ENCODE measurements at places on chromosomes 2 and 18.

GRCh38 chr2:35857498-35857897, 498.1 kb upstream of the CRIM1 start:
- no peak for DNase-seq

GRCh38 chr2:166568409-166568808, 74.4 kb upstream of the SCN7A start:
- DNase-seq: no peak

DNA sequence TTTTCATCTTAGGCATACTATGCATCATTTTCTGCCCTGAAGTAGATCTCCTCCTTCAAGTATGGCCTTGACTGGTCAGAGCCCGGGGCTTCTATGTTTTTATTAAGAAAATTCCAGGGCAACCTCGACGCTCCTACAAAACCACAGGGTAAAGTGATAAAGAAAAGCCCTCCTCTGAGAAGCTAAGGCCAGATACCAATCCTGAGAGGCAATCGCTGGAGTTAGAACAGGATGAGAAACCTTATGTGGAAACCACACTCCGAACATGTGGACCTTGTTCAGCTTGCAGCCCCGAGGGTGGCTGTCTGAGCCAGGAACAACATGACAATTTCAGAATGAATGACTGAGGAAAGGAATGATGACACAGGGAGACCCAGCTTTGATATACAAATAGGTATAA, 35.6 kb downstream of the RMC1 start:
- no peak for DNase-seq

- peak; percentile 19 for DNase-seq
Observed at GRCh38 chr2:44392338-44392943, 30.7 kb downstream of the CAMKMT start.

DNA sequence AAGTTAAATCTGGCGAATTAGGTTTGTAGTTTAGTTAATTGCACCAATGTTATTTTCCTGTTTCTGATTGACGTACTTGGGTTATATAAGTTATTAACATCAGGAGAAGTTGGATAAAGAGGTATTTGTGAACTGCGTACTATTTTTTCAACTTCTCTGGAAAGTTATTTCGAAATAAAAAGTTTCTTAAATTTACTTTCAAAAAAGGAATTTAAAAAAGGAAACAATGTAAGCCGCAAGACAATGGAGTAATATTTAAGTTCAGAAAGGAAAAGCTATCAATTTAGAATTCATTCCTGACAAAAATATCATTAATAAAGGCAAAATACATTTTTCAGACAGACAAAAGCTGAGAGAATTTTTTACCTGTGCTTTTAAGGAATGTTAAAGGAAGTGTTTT, 47.7 kb downstream of the RAB10 start:
- DNase-seq: no peak

DNA sequence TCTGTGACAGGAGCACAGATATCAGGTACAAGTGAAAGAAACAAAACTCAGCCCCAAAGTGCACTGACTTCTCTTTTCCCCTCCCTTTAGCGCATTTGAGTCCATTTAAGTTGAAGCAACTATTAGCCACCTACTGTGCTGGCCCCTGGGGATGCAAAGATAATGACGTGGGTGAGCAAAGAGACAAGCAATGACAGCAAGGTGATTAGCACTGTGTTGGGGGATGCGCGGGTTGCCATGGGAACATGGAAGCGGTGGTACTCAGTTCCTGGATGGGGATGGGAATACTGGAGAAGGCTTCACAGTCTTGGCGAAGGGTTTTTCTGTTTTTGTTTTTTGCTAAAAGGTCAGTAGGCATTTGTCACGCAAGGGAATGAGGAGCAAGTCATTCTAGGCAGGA, 205.8 kb downstream of the LDLRAD4 start:
- no peak for DNase-seq

DNA sequence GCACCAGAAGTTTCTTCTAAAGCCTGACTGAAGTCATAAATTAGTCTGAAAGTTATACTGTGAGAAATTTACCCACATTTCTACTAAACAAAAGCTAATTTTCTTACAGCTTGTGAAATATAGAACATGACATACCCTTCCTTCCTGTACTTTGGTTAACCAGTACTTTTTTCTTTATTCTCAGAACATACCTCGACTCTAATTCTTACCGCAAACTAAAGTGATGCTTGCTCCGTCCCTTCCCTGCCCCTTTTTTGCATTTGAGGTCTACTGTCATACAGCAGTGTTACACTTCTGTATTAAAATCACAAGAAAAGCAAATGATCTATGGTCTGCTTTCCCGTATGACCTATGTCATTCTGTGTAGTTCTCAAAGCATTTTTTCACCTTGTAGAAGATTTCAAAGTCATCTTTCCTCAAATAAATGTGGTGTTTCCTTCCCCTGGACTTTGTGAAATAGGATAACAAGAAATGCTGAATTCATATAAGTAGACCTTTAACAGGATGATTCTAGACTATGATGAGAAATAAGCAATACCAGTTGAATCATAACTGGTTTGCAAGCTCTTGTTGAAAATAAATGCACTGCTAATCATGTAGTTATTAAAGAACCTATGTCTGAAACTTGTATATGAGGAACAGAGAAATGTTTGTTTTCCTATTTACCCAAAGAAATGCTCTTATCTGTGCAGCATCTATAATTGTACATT, 30.4 kb downstream of the CYTIP start:
- no peak for DNase-seq

DNA sequence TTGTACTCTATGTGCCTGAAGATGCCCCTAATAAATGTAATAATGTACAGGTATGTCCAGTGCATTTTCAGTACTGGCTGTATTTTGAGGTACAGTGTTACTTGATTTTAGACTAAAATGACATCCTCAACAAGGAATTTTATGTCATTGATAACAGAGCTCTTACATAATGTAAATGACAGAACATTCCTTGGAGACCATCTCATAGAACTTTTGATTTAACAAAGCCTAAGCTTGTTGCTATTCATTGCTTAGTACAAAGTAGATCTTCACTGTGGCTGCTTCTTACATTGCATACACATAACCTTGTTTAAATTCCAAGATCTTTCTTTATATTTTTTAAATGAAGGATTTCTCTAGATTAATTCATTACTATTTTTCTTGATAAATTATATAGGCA, 24.1 kb downstream of the DYNC1I2 start:
- DNase-seq: no peak

- DNase-seq: no peak
Observed at GRCh38 chr18:4040391-4041092, 414.6 kb downstream of the DLGAP1 start.

DNA sequence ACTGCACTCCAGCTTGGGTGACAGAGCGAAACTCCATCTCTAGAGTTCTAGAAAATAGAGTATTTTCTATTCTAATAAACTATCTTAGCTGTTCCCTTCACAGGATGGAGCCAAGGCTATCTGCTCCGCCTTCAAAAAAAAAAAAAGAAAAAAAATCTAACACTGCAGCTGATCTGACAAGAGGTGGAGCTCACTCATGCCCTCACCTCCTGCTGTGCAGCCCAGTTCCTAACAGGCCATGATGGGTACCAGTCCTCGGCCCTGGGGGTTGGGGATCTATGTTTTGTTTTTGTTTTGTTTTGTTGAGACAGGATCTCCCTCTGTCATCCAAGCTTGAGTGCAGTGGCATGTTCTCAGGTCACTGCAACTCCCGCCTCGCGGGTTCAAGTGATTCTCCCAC, 3.0 kb downstream of the WDSUB1 start:
- DNase-seq: no peak

DNA sequence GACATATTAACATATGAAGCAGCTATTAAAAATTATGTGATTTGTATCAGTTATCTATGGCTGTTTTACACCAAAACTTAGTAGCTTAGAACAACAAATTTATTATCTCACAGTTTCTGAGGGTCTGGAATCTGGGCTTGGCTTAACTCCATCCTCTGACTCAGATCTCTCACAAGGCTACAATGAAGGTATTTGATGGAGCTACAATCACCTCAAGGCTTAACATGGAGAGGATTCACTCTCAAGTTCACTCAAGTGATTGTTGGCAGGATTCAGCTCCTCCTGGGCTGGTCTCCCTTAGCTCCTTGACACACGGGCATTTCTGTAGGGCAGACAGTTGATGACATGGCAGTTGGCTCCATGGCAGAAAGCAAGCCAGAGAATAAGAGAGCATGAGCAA, 133.0 kb upstream of the SLC14A2 start:
- DNase-seq: no peak

DNA sequence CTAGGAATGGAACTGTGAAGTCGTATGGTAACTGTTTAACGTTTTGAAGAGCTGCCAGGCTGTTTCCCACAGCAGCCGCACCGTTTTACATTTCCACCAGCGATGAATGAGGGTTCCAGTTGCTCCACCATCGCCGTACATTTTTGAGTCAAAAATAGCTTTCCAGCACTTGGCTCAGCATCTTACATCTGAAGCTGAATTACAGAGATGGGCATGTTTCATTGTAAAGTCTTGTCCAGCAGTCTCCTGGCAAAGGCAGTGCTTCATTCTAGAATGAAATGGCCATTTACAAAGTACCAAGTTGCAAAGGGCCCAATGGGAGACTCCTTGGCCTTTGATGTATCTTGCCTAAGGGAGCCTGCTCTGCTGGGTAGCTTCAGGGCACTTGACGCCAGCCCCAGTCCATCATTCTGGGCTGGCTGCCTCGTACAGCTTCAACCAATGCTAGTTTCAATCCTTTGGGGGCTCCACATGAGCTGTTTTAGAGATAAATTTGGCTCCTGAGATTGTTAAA, 45.1 kb downstream of the ATIC start:
- DNase-seq: no peak

DNA sequence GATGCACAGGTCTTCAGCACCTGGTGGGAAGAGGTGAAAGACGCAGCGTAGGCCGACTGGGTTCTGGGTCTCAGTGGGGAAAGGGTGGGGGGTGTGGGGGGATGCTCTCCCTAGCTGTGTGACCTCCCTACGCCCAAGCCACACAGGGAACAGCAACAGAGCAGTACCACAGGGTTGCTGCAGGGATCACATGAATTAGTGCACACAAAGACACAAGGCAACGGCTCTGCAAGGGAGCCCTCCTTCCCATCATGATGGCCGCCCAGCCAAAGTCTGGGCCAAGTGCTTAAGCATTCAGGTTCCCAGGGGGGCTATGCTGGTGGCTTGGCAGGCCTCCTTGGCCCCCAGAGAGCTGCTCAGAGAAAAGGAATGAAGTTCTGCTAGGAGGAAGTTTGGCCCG, 28.2 kb upstream of the GBX2 start:
- no peak for DNase-seq

DNA sequence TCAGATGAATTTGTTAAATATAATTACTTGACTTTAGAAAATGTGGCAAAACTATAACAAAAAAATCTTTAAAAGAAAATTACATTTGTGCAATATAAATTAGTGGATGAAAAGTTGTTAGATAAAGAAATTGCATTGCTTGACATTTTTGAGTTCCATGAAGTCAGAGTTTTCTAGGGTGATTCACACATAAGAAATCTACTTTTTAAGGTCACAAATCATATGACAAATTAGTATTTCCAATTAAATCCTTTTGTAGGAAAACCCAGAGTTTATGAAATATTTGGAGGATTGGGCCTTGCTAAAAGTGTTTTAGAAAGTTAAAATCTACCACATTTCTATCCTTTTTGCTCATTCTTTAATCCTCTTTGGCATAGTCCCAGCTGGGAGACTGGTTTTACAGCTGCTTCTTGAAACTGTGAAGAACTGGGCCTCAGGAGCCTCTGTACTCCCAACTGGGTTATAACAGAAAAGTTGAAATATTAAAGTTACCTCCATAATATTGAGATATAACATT, 289.2 kb downstream of the LRRTM4 start:
- no peak for DNase-seq

All from stimulated activated CD8-positive, alpha-beta memory T cell treated with anti-CD3 and anti-CD28 coated beads, Interleukin-7, amount 100 ng/mL, for 1 hour (primary cell).